Activated CD4-positive, alpha-beta T cell treated with anti-CD3 and anti-CD28 coated beads for 24 hours (primary cell): ENCODE measurements at places on chromosomes 5 and 9.

DNA sequence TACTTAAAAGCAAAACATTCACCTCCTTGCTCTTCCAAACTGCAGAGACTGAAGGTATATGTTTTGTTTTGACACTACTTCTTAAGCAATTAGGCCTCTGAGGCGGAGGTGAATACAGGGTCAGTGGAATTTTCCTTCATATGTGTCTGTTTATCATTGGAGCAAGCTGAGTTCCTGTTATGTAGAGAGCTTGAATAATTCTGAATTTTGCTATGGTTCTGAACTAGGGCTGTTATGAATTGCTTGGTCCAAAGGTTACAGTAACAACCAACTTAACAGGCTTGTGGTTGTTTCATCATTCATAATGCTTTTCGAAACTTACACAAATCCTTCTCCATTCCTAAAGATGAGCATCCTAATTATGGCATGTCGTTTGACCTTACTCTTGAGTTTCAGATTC is 444.6 kb upstream of the MEF2C start:
- no peak for DNase-seq

DNA sequence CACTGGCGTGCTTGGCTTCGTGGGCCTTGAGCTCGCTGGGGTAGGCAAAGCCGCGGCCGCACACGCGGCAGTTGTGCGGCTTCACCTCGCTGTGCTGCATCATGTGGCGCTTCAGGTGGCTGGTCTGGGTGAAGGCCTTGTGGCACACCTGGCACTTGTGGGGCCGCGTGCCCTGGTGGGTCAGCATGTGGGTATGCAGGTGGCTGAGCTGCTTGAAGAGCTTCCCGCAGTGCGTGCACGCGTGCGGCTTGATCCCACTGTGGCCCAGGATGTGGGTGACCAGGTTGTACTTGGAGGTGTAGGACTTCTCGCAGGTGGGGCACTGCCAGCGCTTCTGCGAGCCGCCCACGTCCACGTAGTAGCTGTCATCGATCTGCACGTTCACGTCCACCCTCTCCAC is 46.8 kb downstream of the ZNF366 start:
- no peak for DNase-seq

GRCh38 chr9:93937193-93937592 is 18.0 kb downstream of the BARX1 start:
- no peak for DNase-seq

DNA sequence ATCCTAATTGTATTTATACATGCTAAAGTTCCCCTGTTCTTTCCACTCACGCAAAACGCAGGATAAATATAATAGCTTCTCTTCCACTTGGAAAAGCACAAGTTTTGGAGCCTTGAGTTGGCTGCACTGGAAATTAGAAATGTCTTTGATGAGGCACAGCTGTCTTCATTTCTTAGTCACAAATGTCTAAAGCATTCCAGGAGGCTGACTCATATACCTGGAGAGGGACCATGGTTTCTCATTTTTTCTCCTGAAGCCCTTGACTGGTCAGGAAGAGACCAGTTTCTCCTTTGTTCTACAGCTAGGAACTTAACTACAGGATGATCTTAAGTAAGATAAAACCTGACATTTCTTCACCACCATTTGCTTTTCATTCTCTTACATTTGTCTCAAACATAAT is 16.2 kb downstream of the MTX3 start:
- no peak for DNase-seq
